ENCODE measurements at places on chromosomes 1 and 21.

DNA sequence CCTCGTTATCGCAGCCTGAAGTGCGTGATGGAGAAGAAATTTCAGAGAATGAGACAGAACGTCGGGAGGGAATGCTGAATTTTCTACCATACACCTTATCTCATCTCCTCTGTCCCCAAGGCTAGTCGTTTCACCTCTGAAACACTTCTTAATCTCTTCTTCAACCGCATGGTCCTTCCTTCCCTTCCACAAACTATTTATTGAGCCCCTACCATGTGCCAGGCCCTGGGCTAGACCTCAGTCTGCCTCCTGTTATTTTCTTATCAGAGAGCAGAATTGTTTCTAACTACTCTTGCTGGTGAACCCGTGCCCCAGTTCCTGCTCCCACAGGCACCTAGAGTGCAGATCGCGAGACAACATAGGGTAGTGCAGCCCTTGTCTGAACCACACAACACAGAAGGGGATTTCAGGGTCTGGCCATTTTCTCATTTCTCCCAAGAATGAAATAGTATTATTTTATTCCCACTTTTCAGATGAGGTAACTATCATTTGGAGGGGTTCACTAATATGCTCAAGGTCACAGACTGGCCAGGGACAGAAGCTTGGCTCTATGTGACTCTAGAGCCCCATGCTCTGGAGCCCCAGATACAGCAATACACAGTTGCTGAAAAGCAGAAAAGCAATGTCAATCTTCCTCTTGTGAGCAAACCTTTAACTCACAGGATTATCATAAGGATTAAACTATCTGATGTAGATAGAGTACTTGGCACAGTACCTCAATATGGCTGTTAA is 598 bp upstream of the ADIPOR1 start:
- peak; percentile 19 for DNase-seq

GRCh38 chr1:85450832-85451231 is 14.1 kb downstream of the DDAH1 start:
- DNase-seq, result no peak

GRCh38 chr1:212104586-212105325 is 69.2 kb downstream of the DTL start:
- no peak for DNase-seq

- no peak for DNase-seq
Observed at GRCh38 chr1:174740249-174740968, 259.3 kb upstream of the CACYBP start.

DNA sequence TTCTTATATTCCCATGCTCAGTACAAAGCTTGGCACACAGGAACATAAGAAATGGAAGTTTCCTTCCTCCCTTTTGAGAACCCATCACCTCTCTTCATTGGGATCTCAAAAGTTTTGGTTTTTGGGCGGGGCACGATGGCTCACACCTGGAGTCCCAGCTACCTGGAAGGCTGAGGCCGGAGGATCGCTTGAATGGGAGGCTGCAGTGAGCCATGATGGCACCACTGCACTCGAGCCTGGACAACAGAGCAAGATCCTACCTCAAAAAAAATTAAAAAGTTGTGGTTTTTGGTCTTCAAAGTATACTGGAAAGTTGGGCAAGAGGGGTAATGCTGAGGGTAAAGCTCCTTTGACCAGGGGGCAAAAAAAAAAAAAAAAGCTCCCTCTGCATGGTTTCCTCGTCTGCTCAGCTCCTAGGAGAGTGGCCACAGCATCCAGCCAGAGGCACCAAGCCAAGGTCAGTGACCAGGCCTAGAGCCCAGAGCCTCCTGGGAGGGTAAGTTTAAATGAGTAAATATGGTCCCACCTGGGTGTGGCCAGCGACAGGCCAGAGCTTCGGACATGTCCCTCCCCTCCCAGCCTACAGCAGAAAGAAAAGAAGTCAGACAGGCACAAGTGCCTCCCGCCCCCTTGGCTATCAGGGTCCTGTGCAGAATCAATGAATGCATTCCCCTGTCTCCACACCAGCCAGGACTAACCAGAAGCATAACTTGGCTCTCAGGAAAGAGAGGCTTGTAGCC is 5.0 kb downstream of the MEF2D start:
- no peak for DNase-seq

DNA sequence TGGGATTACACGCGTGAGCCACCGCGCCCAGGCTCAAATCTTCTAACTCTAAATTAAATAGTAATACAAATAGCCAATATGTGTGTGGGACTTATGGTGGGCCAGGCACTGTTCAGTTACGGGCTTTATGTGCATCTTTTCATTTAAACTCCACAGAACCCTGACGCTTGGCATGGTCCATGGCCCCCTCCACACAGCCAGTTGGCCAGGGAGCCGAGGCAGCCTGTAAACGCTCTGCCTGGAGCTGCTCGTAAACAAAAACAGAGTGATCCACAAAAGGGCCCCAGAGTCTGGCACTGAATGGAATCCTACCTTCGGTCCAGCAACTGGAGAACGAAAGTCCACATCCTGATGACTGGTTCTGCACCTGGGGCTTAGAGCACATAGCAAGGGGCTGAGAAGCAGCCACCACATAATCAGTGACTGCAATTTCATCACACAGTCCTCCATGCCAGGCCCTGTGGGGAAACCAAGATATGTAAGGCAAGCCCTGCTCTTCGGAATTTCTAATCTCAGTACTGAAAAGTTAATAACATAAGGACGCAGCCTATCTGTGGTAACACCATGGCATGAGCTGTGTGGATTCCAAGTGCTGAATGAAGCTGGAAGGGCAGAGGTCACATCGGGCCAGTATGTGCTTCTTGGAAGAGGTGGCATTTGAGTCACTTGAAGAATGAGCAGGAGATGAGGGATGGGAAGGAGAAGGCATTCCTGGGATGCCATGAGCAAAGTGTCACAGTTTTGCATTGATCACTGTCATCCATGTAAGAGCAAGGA is 13.5 kb upstream of the ADAMTSL4 start:
- no peak for DNase-seq

GRCh38 chr1:114278911-114279310 is 125.2 kb upstream of the SYT6 start:
- no peak for DNase-seq

DNA sequence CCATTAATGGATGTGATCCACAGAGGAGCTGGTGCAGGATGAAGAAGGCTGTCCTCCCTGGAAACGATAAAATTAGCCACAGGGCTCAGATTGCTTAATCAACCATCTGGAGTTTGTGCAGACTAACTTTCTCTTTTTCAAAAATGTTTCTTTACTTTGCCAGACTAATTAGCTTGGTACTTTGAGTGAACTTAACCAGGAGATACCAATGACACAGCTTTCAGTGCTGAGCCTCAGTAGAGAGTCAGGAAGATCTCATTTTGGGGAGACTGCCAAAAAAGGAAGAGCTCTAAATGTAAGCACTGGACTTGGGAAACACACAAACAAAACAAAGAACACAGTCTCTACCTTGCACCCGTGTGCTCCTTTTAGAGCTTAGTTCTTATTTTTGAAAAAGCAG is 248.1 kb upstream of the DEPDC1 start:
- no peak for DNase-seq

- DNase-seq, result no peak
Observed at GRCh38 chr1:183966487-183966886, 71.0 kb downstream of the COLGALT2 start.

DNA sequence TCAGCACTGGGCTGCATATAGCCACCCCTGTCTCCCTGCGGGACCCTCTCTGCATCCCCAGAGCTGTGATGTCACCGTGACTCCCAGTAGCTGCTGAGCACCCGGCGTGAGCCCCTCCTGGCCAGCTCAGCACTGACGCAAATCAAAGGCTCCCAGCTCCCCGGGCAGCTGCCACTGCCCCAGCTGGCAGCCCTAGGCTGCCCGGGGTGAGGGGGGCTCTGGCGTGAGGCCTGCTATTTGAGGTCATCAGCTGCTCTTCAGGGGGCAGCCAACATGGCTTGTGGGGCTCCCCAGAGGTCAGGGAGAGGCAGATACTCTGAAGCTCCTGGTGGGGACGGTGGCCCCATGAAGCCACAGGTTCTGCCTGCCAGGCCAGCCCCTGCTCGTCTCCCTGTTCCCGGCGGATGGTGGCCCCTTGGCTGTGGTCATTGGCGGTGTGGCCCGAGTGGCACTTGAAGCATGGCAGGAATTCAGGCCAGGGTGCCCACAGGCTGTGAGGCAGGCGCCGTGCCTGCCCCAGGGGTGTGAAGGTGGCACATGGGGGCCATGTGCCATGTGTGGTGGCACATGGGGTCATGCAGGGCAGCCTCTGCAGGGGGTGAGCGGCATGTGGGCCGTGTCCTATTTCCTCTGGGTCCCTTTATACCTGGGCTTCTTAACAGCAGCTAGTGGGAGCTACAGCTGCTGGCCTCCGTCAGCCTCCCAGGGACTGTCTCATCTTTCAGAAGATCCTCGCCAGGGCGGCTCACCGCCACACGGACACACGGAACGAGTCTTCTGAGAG is 85.4 kb downstream of the SIK1 start:
- no peak for DNase-seq

DNA sequence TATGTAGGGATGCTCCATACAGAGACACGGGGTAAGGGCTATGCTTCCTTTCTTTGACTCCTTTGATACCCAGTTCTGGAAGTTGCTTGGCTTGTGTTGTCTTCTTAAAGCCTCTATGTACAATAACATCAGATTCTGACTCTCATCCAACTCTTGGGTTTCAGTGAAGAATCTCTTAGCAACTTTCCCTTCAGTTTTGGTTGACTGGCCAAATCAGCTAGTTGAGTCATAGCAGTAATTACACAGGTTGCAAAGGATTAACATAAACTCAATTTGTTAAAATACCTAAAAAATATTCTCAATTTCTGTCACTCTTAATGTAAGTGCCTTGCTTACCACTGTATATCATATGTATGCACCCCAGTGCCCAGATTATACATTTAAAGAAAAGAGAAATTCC is 9.2 kb downstream of the CD1E start:
- no peak for DNase-seq

- no peak for DNase-seq
Observed at GRCh38 chr21:26070121-26070520, 100.4 kb downstream of the APP start.

GRCh38 chr1:148353461-148354283 is 129.4 kb downstream of the PPIAL4G start:
- no peak for DNase-seq

GRCh38 chr1:160607011-160607671 is 27.8 kb upstream of the CD84 start:
- DNase-seq, result peak; percentile 69

DNA sequence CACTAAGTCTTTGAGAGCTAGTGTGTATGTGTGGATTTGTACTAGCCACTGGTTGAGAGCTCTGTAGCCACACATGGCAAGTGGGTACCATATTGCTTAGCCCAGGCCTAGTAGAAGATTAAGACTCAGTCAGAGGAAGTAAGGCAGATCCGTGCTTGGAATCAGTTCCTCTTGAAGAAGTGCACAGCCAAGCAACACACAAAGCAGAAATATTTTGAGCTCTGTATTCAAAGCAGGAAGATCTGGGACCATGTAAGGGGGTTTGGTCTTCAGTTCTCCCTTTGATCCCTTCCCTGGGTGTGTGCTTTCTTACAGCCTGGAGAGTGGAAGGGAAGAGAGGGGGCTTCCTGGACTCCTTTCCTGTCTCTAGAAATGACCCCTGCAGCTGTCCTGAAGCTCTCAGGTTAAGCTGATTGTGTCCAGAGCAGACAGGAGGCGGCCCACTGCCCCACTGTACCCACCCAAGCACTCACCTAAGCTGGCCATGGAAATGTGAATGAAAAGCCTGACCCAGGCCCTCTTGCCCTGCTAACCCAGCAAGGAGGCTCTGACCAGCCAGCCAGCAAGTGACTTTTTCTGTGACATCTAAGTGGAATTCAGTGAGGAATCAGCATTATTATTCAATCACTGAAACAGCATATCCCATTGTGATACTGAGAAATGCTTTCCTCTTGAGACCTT is 3.6 kb downstream of the ETS2 start:
- DNase-seq, result no peak

DNA sequence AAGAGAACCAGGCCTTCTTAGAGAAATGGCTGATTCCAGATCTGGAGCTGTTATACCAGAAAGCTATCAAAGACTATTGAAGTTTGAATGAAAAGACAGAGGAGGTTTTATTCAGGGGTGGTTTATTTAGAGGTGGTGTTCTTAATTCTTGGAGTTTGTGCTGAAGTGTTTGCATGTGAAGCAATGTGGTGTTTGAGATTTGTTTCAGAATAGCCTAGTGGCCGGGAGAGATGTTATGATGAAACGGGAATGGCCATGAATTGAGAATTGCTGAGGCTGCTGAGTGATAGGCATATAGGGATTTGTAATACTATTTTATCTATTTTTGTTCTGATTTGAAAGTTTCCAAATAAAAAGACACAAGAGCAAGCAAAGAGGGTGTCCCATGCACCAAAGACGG is 10.5 kb upstream of the SHE start:
- DNase-seq, result no peak

- no peak for DNase-seq
Observed at GRCh38 chr1:181438013-181438412, 45.3 kb upstream of the CACNA1E start.

GRCh38 chr1:173295995-173296394 is 88.9 kb upstream of the TNFSF4 start:
- no peak for DNase-seq

DNA sequence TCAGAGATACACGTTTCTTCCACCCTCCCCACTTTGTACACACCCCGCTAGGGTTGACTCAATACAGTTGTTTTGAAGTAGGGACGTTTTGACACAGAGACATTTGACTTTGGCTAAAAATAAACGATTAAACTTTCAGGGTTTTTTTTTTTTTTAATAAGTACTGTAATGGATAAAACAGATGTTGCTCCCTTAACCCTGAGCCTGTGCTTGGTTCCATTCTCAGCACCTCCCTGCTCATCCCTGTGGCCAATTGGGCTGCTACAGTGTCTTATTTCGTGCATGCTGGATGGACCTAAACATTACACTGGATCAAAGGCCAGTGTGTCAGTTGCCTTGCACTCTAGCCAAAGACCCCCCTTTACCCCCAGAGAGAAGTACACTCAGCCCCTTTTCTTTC is 16.9 kb downstream of the GRHL3 start:
- no peak for DNase-seq

DNA sequence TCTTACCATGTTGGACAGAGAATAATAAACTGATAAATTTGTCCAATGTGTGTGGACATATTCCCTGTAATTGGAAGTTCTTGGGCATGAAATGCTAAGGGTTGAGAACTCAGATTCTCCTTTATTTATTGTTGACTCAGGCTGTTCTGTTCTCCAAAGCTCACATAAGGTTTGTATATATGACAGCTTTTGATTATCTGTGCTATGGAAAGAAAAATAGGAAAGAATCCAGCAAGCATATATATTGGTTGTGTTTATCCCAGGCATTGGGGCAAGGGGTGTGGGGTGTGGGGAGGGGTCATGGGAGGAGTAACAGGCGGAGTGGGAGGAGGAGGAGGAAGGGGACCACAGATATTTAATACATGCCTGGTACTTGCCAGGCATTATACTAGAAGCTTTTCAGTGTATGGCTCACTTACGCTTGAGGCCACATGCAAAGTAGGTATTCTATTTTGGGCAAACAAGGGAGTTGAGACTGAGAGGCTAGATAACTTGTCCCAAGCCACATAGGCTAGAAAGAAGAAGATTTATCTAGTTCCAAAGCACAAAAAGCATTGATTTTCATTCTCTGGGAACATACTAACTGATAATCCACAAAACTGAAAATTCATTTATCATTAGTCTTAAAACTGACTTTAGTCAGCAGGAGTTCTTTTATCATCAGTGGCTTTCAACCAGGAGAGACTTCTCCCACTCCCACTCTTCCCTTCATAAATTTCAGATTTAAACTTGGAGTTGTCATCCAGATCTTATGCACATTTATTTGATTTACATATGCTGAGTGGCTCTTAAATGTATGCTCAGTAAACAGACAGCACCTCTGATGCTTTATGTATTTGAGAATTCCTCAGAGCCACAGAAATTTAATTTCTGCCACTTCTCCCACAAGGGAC is 27.2 kb downstream of the NGF start:
- no peak for DNase-seq

Measured in activated CD4-positive, alpha-beta T cell treated with anti-CD3 and anti-CD28 coated beads for 4 hours (primary cell).